ENCODE measurements at places on chromosomes 4 and X. TPM values are rescaled to one million over a fixed set of nuclear protein-coding genes. Genes with fewer than 3 reads are reported as not detected.
A peak's percentile ranks its signal among the peaks of the same experiment; 100 is the strongest.

DNA sequence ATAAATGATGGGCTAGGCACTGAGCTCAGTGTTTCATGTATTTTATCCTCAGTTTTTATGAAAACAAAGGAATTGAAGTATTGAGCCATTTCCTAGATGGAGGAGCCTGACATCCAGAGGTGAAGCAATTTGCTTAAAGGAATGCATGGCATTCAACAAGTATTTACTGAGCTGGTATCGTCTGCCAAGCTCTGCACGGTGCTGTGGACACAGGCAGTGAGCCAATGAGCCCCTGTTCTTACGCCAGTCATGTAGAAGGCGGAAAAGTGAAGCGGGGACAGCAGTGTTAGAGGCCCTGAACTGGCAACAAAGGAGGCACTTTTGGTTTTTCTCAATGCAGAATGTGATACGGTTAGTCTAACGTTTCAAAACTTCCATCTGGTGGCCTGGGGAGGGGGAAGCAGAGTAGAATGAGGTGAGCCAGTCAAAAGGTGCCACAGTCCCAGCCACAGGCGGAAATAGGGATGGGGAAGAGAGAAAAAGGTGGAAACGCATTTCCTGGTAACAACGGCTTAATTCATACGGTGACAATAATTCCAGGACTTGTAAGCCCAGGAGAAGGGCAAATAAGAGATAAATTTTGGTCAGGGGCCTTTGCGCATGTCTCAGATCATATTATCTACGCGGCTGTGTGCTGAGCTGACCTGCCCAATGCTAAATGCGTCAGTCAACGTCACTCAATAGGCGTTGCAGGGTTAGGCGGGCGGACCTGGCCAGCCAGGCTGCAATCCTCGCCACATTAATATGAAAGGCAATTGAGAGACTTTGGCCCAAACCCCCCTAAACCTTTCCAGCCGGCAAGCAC lies 133.9 kb downstream of the AFAP1 start:
- no peak for DNase-seq

DNA sequence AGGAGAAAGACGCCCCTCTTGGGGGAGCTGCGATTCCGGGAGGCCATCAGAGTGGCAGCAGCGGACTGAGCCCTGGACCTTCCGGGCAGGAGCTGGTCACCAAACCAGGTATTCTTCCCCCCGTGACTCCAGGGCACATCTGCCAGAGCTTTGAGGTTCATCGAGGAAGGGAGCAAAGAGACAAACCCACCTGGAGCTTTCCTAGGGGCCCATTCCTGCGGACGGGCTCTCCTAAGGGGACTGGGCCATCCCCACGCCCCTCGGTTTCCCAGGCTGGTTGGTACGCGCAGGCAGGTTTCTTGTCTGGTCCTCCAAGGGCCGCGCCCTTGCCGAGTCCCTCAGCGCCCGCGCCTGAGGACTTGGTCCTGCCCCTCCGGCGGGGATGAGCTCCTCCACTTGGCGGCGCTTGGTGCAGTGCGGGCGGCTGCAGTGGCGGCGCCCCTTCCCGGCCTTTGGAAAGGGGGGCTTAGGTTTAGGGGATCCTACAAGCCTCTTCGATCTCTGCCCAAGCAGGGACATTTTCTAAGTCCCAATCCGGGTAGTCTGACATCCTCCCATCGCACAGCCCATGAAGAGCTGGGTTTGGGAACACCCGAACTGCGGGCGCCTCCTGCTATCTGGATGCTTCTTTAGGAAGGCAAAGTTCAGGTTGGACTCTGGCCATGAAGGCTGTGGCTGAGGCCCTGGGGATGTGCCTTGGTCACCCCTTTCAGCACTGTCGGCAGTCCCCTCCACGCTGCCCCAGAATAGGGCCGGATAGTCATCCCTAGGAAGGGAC lies 538 bp downstream of the STBD1 start:
- DNase-seq: peak; percentile 42

FREM3 gene
- not detected for total RNA-seq

MAGEB1 gene
- total RNA-seq: not detected
